Stimulated activated CD8-positive, alpha-beta memory T cell treated with anti-CD3 and anti-CD28 coated beads, Interleukin-7, amount 100 ng/mL, for 4 hours (primary cell): ENCODE measurements at places on chromosomes 1 and 21.

- DNase-seq: no peak
Observed at GRCh38 chr1:86062453-86062852, 94.1 kb downstream of the COL24A1 start.

DNA sequence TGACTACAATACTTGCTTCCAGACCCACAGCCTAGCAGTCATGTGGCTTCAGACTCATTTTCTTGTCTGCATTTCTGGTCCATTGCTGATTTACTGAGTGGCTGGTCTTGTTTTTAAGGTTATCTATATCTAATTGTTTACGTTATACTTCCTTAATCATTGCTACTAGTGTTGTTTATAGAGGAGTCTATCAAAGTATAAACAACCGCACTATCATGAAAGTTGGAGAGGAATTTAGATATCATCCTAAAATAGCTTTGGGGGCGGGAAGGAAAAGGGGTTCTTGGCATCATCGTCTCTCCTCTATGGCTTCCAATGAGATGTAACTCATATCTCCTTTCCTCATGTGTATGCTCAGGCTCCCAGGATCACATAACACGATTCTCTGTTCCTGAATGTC, 372.1 kb upstream of the PBX1 start:
- no peak for DNase-seq

DNA sequence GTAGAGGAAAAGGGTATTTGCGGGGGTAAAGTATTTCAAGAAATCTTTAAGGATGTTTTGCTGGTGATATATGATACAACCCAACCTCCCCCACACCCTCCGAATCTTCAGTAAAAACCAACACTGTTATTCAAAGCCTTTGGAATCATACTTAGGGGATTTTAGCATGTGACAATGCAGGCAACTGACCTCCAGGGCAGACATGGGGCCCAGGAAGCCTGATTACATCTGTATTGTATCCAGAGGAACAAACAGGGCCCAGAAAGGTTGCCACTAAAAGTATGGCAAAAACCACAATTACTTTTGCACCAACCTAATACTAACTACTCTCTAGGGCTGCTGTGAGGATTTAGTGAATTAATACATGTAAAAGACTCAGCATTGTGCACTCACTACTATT, 43.9 kb upstream of the CNN3 start:
- no peak for DNase-seq

DNA sequence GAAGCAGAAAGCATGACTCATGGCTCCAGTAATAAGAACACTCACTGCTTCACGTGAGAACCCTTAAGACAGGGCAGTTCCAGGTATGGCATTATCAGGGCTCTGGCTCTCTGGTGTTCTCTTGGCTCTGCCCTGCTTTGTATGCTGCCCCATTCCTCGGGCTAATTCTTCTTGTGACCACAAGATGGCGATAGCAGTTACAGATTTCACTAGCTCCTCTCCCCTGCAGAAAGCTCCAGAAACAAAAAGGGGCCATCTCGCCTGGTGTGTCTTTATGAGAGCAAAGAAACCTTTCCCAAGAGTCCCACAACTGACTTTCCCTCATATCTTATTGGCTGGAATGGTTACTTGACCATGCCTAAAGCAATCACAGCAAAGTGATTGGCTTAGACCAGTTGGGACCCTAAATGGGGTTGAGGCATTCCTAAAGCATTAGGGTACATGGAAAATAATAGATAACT, 60.1 kb downstream of the F3 start:
- peak; percentile 0 for DNase-seq

DNA sequence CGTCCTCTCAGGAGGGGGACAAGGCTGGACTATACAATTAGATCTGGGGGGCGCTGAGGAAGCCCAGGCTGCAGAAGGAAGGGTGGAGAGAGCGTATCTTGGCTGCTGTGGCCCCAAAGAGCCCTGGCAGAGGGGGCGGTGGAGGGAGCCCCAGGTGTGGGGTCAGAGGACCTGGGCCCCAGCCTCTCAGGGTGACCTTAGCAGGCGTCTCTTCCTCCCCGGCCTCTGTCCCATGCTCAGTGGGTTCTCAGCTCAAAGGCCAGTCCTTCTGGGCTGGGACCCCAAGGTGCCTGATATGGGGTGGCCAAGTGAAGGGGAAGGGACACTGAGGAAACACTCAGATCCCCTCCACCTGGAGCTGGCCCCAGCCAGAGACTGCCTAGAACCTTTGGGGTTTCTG, 1.8 kb downstream of the FAM131C start:
- DNase-seq: no peak

DNA sequence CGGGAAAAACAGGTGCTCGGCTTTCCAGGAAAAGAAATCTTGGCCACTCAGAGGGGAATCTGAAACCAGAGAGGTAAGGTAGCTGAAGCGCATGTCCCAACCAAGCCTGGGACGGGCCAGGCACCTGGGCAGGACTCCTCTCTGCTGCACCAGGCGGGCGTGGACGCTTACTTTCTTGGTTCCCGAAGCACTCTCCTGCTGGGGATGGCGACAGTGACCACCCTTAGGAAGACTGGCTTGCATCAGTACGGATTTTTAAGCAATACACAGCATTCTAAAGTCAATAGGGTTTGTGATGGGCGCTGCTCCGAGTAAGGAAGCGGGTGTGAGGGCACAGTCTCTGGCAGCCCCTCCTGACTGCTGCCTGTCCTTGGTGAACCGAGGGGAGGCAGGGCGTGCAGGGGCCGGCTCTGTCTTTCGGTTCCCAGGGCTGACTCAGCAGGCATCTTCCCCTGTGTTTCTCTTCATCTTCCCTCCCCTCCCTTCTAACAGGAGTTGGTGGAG, 74.9 kb upstream of the ANGPTL1 start:
- DNase-seq: no peak

DNA sequence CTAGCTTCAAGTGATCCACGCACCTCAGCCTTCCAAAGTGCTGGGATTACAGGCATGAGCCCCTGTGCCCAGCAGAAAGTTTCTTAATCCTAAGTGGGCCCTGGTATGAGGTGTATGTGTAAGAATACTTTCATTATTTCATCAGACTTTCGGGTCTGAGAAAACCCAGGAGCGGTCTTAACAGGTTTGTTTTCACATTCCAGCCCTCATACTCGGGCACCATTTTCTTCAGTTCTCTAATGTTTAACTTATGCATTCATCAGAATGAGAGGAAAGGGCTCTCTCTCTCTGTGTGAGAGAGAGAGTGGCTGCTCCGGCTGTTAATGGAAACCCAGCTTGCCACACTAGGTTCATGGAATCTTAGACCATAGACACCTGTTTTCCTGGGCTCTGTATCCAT, 4.2 kb upstream of the PADI1 start:
- no peak for DNase-seq

GRCh38 chr21:15935530-15935929, 205.7 kb downstream of the USP25 start:
- DNase-seq: no peak

DNA sequence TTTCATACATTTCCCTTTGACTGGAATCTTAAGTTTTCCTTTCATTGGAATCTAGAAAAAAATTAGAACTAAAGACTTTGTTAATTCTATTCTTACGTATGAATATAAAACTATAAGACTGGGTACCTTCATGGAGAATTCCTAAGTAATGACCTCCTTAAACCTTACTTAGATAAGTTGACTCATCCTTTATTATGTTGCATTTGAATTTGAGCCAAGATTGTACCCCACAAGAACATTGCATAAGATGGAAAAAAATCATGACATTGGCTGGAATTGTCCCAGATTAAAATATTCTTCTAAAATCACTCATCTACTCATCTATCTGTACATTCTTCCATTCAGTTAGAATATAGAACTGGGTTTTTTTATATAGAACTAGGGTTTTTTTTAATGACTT, 137.4 kb downstream of the C1orf21 start:
- DNase-seq: no peak

DNA sequence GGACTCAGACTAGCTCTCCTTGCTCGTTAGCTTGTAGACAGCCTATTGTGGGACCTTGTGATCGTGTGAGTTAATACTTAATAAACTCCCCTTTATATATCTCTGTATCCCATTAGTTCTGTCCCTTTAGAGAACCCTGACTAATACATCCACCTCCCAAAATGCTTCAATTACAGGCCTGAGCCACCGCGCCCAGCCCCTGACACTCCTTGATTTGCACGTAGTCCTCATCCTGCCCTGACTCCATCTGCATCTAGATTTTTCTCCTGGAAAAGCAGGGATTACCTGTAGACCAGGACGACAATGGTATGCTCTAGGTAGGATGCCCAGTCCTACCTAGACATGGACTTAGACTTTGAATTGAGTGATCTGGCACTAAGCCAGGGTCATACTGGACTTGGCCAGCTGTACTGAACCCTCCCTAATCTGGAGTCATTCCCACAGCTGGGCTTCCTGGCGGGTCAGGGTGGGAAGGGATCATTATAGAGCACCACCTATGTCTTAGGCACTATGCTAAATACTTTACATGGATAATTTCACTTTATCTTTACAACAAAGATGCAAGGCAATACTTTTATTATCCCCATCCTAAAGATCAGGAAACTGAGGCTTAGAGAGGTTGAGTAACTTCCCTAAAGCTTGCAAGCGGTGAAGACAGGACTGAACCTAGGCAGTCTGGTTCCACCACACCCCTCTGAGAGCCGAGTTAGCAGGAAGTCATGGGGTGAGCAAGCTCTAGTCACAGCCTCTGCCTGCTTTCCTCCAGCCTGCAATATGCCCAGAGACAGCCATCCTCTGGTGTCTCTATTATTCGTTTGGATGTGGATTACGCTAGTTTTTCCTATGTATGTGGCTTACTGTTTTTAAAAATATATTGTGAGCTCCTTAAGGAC, 89.4 kb downstream of the DTL start:
- DNase-seq: no peak

- no peak for DNase-seq
Observed at GRCh38 chr1:230807561-230808280, 60.5 kb downstream of the CAPN9 start.

GRCh38 chr1:45134461-45134873, 71.9 kb downstream of the ZSWIM5 start:
- no peak for DNase-seq

DNA sequence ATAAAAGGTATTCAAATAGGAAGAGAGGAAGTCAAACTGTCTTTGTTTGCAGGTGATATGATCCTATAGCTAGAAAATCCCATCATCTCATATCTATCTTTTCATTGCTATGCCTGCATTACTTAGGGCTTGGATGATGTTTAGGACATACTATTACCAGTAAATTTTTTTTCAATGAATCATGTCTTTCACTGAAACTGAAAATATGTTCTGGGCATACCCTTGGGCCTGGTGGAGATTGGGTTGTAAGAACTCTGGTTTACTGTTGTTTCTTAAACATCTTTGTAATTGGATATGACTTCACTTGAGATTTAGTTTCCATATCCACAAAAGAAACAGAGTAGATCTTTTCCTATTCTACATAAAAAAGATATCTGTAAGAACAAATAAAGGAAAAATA, 502.2 kb upstream of the PRMT6 start:
- DNase-seq: no peak

DNA sequence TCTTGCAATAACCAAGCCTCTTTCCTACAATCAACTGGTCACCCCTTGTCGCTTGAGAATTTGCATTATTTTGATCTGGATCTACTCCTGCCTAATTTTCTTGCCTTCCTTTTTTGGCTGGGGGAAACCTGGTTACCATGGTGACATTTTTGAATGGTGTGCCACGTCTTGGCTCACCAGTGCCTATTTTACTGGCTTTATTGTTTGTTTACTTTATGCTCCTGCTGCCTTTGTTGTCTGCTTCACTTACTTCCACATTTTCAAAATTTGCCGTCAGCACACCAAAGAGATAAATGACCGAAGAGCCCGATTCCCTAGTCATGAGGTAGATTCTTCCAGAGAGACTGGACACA, 743 bp downstream of the GPR52 start:
- no peak for DNase-seq

DNA sequence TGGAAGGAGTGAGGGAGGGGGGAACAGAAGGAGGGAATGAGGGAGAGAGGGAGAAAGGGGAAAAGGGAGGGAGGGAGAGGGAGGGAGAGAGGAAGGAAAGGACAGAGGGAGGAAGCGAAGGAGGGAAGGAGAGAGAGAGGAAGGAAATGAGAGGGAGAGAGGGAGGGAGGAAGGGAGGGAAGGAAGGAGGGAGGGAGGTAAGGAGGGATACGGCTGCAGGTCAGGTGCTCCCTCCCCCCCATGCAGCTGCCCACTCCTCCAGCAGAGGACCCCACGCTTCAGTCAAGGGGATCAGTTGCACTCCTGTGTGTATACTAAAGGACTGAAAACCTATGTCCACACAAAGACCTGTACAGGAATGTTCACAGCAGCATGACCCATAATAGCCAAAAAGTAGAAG, 54.8 kb downstream of the CLSTN1 start:
- DNase-seq: no peak

GRCh38 chr1:214538496-214538895, 12.9 kb downstream of the PTPN14 start:
- no peak for DNase-seq

DNA sequence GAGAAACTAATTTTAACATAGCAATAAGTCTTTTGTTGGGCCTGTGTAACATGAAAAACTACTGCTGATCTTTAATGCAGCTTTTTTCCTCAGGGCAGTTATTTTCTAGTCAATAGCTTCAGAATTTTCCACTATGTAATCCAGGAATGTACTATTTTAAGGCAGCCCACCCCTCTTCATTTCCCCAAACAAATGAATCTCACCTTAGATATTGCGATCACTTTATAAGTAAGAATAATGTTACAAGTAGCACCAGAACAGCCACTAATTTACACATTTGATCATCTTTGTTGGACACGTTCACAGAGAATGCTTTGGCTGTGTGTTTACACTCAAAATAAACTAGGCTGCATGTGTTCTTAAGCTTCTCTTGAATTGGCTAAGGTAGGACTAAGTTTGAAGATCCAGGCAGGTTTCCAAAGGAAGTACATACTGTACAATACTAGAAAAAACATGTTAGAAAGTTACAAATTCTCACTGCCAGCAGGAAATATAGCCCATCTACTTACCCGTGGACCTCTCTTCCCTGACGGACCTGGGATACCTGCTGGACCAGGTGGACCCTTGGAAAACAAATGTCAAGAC, 41.7 kb downstream of the COL24A1 start:
- DNase-seq: no peak

- DNase-seq: no peak
Observed at GRCh38 chr1:214360525-214361164, 79.7 kb downstream of the SMYD2 start.

GRCh38 chr21:36627242-36627641, 71.7 kb upstream of the SIM2 start:
- no peak for DNase-seq

GRCh38 chr1:36733748-36734147, 251.0 kb upstream of the CSF3R start:
- DNase-seq: no peak

GRCh38 chr21:32459972-32460371, 47.5 kb downstream of the EVA1C start:
- no peak for DNase-seq

- DNase-seq: no peak
Observed at GRCh38 chr1:89609781-89610456, 23.0 kb upstream of the LRRC8C start.

GRCh38 chr21:17436626-17437111, 76.2 kb upstream of the CXADR start:
- no peak for DNase-seq

- no peak for DNase-seq
Observed at GRCh38 chr1:8379513-8380186, 61.7 kb downstream of the SLC45A1 start.
